ENCODE measurements at places on chromosomes 1 and 21. TPM values are rescaled to one million over a fixed set of nuclear protein-coding genes. Genes with fewer than 3 reads are reported as not detected.

Gene GNG4
- 1.7 TPM for total RNA-seq

Gene TLR5
- 0.56 TPM for total RNA-seq

DNA sequence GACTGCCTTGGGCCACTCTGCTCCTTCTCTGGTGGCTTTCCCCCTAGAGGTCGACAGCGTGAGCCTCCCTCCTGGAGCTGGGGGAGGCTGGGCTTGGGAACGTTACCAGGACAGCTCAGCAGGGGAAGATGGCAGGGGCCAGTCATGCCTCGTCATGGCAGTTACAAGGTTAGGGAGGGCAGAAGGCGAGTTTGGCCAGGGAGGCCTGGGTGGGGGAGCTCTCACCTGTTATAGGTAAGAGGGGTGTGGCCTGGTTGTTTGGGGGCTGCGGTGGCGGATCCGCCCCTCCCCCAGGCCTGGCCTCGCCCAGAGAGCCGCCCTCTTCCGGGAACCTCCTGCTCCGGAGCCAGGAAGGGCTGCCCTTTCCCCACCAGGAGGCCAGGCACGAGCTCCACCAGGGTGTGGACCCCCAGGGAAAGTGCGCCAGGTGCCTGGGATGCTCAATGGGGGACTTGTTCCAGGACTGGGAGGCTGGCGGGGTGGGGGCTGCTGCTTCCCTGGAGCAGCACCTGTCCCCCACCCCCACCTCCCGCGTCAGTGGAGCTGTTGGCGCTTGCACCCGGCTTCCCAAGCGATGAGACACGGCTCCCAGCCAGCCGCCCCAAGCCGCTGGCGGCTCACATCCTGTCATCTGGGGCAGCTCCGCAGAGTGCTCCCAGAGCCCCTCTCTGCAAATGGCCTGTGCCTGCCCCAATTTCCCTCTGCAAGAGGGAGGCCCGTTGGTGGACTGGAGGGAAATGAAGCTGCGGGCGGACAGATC, 23.6 kb upstream of the PKP1 start:
- H3K27ac ChIP-seq, result no peak overlapping the region
- no peak for DNase-seq
- peaks cover 3% of the 10 kb centered on the region for H3K4me1 ChIP-seq
- peaks cover 2% of the 10 kb centered on the region for H3K36me3 ChIP-seq
- no peak overlapping the region for H3K4me3 ChIP-seq
- H3K27me3 ChIP-seq, result peaks cover 18% of the 10 kb centered on the region

DNA sequence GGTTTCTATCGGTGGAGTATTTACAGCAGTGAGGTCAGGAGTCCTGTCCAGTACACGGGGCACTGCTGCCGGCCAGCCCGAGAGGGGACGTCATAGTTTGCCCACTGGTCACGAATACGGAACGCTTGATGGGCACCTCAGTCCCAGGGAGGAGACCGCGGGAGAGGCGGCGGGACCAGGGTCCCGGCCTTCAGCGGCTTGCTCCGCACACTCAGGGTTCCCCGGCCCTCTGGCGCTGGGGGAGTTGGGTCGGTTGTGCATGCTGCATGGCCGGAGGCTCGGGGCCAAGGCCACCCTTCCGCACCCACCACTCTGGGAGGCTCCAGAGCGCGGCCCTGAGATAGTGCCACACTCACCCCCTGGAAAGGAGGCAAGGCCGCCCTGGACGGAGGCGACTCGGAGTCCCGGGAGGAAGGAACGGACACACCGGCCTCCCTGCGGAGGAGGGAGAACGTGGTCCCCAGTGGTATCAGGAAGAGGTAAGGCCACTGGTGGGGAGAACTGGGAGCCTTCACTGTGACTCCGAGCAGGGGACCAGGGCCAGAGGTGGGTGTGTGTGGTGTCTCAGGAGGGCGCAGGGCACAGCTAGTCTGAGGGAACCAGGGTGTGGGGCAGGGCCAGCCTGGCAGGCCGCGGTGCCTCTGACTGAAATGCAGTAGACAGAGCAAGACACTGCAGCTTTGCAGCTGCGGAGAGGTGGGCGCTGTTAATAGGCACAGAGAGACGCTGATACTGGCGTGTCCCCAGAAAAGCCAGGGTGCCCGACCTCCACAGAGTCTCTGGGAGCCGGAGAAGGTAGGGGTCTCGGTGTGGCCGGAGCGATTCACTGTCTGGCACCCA, 28.6 kb upstream of the PRSS38 start:
- no peaks in the 10 kb centered on the region for H3K27me3 ChIP-seq
- H3K4me1 ChIP-seq, result peaks cover 14% of the 10 kb centered on the region
- peak overlapping the region; percentile 69 for H3K4me3 ChIP-seq
- peaks cover 4% of the 10 kb centered on the region for H3K36me3 ChIP-seq
- peak overlapping the region; percentile 22 for H3K27ac ChIP-seq

DNA sequence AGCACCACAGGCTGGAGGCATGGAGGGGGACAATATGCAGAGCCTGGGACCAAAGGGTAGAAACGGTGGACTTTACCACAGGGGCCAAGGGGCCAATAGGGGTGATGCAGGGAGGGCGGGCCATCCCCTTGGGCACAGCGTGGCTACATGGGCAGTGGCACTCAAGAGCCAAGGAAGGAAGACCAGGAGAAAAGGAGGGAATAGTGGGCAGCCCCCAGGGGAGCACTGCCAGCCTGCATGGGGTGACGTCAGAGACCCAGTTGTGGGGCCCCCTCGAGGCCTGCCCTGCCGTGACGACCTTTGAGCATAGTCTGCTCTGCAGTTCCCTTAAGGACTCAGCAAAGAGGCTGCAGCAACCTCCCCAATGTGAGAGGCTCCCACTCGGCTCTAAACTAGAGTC, 95.5 kb upstream of the TMPRSS2 start:
- no peak overlapping the region for H3K4me3 ChIP-seq
- no peaks in the 10 kb centered on the region for H3K36me3 ChIP-seq
- no peaks in the 10 kb centered on the region for H3K27me3 ChIP-seq
- H3K27ac ChIP-seq, result no peak overlapping the region
- DNase-seq, result no peak

Data from activated CD4-positive, alpha-beta T cell treated with anti-CD3 and anti-CD28 coated beads for 36 hours (primary cell).